ENCODE measurements at places on chromosomes 1 and 21.

GRCh38 chr1:225545649-225546048 is 107.3 kb downstream of the ENAH start:
- no peak for DNase-seq

DNA sequence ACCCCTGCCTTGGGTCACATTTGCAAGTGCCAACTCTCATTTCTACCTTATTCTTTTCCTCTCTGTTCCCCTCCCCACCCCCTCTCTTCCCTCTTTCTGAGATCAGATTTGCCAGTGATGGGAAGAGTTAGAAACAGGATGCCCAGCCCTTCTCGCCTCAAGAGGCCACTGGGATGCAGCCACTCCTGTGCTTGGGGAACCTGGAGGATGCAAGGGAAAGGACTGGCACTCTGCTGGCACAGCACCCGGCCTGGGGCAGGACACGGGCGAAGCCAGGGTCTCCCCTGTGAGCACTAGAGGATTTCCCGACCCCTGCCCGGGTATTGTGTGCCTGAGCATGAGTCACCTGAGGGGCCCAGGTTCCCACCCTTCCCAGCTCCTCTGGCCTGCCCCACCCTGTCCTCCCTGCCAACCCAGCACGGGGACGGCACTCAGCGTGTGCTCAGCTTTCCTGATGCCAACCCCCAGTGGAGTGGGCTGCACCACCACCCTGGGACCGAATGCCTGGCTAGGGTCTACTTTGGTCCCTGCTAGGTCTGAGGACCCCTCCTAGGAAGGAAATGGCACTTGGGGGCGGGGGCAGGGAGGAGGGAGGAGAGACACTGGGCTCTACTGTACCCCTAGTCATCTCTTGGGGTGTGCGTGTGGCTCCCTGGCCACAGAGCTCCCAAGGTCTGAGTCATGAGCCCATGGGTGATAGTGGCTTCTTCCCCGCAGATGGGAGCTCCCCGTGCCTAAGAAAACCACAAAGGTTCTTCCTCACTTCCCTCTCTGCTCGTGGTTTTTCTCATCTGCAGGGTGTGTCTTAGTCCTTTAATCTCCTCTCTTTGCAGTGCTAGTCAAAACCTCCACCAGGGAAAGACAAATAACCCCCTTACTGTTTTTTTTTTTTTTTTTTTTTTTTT is 12.4 kb downstream of the LMNA start:
- DNase-seq: no peak

GRCh38 chr21:32249511-32250280 is 29.2 kb downstream of the MIS18A start:
- DNase-seq: no peak

- no peak for DNase-seq
Observed at GRCh38 chr1:89615676-89616598, 17.0 kb upstream of the LRRC8C start.

GRCh38 chr1:46244656-46245371 is 2.7 kb upstream of the RAD54L start:
- no peak for DNase-seq

DNA sequence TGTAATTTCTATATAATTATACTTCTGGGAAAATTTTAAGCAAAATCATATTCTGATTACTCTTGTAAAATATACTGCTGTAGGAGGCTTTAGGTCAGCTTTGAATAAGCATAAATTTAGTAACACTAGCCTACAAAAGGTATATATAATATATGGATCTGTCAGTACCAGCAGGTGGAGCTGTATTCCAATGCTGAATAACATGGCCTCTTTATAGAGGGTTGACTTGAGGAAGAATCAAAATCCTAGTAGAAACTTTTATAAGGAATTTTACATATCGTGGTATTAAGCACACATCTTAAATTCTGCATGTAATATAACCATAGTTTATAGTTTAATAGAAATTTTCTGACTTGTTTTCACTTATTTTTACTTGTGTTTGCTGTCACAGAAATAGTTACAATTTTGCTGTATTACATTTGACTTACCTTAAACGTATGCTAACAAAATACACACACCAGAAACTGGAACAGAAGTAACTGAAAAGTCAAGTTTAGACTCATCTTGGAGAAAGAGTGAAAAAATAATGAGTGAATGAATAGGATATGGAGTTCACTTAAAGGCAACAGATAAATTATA is 79.3 kb downstream of the HMCN1 start:
- DNase-seq: no peak
